BE2C (cell line): ENCODE measurements at places on chromosomes 12 and 14.

DNA sequence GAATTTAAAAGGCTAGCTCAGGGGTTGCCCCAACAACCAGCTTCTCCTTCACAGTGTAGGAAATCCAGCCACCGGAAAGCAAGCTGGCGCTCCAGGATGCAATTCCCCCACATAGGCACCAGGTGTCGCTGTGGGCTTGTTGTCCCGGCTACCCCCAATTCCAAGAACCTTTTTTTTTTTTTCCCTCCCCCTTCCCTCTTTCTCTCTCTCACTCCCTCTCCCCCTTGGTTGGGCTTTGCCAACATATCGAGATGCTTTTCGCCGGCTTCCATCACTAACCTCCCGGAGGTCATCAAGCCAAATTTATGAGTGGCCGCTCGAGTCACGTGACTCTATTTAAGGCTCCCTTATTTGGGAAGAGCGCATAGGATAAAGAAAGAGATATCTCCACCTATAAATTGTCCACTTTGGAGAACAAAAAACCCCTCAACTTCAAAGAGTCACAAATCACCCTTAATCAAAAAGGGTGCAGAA, at the start of gene HOXC5:
TSS of gene HOXC5 (plus strand) at position 424 of the 474 bp plus-strand sequence. CDS start 73 bp downstream, outside the sequence.
- DNase-seq = peak; percentile 81

DNA sequence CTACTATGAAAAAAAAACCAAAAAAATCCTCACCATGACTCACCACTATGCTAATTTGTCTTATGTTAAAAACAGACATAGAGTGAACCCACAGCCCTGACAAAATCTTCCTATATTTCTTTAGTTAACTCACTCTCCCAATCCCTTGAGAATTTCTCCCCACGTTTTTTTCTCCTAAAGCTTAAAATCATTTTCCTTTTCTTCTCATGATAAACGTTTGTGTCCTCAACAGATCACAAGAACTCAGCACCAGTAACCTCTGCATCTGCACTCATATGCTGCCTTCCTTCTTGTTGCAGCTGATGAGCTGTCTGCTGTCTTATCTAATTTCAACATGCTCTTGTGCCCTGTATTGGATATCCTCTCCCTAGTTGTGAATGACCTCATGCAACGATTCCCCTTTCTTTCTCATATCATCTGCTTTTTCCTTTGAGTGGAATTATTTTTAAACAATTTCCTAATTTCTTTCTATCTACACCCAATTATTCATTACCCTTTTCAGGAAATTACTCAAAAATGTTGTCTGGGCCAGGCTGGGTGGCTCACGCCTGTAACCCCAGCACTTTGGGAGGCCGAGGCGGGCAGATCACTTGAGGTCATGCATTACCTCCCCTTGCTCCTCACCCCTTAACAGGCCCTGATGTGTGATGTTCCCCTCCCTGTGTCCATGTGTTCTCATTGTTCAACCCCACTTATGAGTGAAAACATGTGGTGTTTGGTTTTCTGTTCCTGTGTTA, 427.5 kb upstream of the MGAT4C start:
- DNase-seq = no peak

- DNase-seq = no peak
Measured at GRCh38 chr12:106865683-106866082, 90.0 kb upstream of the TMEM263 start.

DNA sequence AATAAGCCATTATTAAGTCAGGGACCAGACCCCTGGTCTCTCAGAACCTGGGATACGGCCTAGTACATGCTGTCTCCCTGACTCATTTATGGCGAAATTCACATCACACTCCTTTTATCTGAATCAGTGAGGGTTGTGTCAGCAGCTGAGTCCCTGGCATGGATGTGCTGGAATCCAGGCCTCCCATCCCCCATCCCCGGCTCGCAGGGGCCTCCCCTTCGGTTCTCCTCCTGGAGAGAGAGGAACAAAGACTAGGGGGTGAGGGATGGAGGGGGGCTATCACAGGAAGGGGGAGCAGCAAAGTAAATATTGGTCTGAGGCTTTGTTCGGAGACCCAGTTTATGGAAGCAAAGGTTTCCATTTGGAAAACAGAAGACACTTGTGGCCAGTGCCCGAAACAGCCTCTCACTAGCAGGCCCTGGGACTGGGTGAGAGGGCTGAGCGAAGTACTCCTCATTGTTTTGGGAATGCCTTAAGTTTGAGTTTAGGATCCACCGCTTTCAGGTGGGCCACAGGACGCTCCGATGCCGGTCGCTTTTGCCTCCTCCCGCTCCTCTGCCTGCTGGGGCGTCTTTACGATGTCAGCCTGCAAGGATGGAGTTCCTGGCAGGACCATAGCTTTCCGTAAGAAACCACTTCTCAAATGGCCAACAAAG, 145.0 kb downstream of the PRKCH start:
- no peak for DNase-seq

DNA sequence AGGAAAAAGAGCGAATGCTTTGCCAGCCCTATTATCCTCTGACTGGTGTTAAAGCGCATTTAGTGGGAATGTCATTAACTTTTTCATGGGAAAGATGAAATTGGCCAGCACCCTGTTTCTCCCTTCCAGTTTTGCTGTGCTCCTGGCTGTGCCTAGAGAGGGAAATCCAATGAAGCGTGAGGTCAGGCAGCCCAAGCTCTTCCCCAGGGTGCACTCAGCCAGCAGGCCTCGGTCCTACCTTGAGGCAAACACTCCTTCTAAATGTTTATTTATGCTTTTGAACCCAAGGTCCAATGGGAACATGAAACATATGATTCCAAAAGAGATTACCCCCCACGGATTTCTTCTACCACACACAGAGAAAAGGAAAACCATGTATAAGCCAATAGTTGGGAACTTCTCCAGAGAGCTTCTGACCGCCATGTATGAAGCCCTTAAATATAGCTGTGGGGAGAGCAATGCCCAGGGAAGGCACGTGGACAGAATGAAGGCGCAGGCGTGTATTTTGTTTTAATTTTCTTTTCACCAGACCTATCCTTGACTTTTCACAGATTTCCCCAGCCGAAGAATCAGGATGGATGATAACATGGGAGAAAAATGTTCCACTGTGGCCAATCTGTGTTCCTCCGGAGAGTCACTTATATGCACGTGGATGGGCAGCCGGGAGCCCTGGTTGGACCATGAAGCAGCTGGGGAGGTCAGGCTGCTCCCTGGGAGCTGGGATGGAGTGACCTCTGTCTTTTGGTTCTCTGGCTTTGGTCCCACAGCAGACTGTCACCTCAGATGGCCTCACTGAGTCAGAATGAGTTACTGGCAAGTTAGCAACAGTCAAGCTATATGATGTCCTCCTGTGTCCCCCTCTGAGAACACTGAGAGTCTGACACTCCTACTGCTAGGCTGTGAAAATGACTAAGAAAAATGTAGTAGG, 37.3 kb downstream of the GPR135 start:
- no peak for DNase-seq

DNA sequence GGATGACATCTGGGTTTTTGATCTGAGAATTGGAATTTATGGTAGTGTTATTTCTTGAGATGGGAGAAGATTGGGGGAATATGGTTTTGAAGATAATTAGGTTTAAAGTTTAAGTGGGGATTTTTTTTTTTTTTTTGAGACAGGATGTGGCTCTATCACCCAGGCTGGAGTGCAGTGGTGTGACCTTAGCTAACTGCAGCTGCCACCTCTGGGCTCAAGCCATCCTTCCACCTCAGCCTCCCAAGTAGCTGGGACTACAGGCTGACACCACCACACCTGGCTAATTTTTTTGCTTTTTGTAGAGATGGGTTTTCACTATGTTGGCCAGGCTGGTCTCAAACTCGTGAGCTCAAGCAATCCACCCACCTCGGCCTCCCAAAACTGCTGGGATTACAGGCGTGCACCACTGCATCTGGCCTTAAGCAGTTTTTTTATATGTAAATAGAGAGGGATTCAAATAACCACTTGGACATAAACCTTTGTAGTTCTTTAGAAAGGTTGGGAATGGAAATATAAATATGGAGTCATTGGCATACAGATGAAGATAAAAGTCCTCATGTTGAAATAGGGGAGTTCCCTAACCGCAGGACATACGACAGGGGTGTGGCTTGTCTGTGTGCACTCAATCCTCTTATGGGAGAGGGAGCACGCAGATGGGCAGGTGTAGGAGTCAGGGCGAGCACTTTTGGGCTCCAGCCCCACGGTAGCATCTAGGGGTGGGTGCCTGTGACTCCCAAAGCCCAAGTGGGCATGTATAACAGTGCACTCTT, 4.7 kb downstream of the LIN52 start:
- no peak for DNase-seq

DNA sequence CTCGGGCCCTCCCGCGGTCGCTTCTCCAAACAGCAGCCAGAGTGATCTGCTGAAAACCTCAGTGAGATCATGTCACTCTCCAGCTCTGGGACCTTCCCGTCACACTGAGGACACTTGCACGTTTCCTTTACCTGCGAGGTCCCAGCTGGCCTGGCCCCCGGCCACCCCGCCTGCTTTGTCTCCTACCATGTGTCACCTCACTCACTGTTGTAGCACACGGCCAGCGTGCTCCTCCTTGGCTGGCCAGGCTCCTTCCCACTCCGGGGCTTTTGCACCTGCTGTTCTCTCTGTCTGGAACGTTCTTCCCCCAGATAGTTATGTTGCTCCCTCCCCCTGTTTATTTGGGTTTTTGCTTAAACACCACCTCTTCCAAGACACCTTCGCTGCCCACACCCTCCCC, 199.0 kb downstream of the TSPAN9 start:
- DNase-seq = no peak

DNA sequence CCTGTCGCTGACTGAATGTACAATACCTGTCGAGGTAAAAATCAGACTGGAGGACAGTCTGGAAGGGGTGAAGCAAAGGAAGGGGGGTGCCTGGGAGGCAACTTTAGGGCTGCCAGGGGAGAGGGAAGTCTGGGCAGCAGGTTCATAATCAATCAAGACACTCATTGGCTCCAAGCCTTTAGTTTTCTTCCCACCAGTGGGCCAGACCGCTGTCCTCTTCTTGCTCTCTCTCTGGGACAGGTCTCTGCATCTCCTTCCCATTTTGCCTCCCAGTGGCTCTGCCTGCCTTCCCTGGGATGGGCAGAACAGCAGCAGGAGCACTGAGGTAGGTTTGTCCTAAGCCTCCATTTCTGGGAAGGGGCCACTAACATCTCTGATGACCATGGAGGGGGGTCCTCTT, 206.5 kb downstream of the TTC8 start:
- no peak for DNase-seq

DNA sequence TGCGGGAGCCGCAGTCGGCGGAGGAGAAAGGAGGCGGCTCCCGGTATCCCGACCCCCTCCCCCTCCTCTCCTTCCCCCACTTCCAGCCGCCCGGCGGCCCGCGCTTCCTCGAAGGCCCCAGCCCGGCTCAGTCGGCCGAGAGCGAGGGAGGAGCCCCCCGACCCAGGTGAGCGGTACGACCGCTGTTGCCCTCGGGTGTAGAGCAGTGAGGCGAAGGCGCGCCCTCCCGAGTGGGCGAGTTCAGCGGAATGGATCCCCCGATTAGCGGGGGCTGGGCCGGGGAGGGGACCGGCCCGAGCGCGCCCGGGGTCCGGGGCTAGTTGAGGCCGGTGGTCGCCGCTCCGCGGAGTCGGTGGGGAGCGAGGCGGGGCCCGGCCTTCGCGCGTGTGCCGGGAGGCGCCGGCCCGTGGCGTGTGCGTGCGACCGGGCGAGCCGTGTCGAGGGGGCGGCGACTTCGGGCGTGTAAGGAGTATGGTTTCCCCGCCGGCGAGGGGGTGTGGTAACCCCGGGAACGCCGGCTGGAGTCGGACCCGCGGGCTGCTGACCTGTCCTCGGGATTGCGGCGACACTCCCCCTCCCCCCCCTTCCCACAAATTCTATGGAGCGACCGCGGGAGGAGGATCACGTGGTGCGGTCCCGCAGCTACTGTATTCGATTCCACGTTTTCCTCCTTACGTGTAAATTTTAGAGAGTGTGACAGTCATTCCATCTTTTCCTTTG, 501 bp downstream of the RIMKLB start:
- peak; percentile 25 for DNase-seq

- no peak for DNase-seq
Measured at GRCh38 chr12:14460212-14460841, 94.8 kb downstream of the ATF7IP start.

GRCh38 chr12:56834886-56835285, 71.8 kb downstream of the HSD17B6 start:
- DNase-seq = no peak

DNA sequence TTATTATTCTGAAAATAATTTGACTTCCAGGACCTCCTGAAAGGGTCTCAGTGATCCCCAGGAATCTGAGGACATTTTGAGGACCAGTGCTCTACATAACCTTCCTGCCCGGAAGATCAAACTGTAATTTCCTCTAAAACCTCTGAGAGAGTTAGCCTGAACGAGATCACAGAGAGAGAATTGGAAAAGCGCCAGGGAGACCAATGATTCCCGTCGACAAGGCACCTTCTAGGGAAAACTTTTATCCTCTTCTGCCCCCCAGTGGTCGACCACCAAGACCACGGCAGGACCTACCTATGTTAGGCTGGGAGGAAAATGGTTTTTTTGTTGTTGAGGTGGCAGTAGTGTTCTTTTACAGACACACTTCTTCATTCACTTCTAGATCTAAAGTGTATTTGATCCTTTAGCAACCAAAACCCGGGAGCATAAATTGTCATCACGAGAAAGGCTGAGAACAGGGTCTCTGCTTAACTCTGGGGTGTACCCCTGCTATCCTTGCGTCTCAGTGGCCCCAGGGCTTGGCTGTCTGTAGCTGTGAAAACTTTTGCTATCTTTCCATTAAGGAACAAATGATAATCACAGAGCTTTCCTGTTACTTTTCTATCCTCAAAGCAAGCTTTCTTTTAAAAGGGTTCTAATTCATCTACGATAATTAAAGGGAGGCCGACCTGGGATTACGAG, 62.9 kb upstream of the NID2 start:
- peak; percentile 93 for DNase-seq

DNA sequence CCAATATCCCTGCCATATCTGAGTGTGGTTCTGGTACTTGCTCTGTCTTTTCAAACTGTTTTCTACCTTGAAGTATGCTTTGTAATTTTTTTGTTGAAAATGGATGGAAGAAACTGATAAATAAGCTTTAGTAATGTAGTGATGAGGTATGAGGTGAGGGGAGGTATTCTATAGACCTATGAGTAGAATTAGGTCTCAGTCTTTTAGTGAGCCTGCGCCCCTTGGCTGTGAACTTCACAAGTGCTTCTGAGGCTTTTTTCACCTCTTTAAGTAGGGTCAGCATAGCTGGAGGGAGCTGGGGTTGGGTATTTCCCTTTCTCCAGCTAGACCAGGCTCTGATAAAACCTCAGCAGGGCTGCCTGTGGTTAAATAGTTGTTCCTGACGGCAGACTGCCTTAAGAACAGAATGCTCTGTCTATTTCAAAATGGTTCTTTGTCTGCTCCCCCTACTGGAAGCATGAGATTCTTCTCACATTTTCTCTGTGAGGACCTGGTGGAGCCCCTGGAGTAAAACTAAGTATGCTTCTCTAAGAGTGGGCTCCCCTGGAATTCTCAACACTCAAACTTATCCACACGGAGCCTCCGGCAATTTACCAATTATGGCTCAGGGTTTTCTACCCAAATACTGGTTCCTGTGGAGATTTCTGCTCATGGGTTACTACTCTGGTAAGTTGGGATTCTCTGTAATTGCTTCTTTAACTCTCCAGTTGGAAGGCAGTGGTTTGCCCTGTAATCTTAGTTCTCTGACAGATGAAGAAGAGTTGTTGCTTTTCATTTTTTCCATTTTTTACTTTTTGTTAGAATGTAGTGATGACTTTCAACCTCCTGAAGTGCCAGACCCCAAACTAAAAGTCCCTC, 13.1 kb downstream of the KRT5 start:
- DNase-seq = no peak
